ENCODE measurements at places on chromosomes 2 and 18. TPM values are rescaled to one million over a fixed set of nuclear protein-coding genes. Genes with fewer than 3 reads are reported as not detected.

DNA sequence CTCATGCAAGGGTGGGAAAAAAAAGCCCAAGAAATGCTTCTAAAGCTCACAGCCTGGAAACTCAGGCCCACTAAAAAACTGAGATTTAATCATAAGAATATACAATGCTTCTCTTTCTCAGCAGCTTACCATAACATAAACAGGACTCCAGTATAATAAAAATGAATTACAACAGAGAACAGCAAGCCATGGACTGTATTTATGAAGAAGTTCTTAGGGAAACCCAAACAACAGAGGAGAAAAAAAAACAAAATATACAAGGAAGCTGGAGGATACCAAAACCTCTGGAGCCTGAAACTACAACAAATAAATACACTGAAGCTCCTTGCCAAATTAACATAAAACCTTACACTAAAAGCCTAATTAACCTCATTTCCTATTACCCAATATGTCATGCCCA is 187.8 kb downstream of the RDH14 start:
- DNase-seq, result no peak

GRCh38 chr2:233267516-233268245 is 16.2 kb downstream of the ATG16L1 start:
- no peak for DNase-seq

- DNase-seq, result no peak
These were observed 22.6 kb downstream of the BCL2L11 start for GRCh38 chr2:111143107-111143842.

GRCh38 chr2:185859506-185859905 is 120.9 kb downstream of the FSIP2 start:
- no peak for DNase-seq

DNA sequence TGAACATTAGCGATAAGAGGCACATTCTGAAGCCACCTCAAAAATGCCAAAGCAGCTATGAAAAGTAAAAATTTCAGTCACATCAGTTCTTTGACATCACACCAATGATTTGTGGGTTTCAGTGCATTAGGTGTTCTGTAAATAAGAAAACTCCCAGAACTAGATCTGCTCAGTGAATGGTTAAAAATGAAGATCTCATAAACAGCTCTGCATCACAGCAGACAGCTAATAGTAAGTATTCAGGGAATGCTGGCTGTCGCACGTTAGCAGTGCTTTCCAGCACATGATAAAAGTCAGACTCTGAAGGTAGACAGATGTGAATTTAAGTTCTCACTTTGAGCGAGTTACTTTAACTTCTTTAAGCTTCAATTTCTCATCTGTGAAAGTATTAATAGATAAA is 154.9 kb downstream of the SATB2 start:
- DNase-seq, result no peak

GRCh38 chr2:161870401-161870930 is 203.5 kb downstream of the DPP4 start:
- DNase-seq, result no peak

GRCh38 chr2:128474036-128474955 is 155.6 kb upstream of the HS6ST1 start:
- DNase-seq, result no peak

GRCh38 chr2:25387876-25388449 is 46.2 kb upstream of the DNMT3A start:
- DNase-seq, result no peak

GRCh38 chr2:167964650-167965413 is 282.6 kb downstream of the STK39 start:
- DNase-seq, result no peak

DNA sequence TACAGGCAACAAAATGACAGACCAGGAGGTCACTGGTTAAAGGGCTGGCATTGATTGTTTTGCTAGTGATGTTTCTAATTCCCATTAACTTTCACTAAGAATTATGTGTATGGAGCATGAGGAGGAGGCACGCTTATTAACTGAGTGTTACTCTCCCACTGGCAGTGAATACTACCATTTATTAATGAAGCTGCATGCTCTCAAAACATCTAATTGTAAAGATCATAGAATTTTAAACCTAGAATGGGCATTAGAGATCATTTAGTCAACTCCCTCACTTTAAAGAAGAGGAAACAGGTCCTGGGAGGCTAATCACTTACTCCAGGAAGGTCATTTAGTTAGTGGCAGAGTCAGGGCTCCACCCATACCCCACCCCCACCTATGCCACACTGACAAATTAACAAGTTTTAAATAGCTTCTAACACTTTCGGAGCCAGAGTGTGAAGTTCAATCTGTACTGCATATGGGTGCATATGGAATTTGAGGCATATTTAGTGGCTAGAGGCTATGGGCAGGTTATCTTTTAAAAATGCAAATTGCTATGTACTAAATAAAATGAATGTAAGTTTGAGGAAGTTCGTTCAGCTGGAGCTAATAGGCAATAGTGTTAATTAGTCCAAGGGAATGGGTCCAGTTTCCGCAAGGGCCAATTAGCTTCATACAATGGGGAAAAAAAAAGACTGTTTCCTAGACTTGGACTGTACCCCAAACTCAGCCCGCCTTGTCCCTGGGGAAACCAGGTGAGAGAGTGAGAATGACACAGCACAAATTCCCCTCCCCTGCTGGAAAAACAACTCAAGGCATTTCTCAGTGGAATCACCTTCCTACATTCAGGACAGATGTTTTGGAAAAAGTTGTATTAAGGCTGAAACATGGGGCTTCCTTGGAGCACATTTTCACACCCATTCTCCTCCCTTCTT is 178.8 kb downstream of the ICOS start:
- DNase-seq, result no peak

DNA sequence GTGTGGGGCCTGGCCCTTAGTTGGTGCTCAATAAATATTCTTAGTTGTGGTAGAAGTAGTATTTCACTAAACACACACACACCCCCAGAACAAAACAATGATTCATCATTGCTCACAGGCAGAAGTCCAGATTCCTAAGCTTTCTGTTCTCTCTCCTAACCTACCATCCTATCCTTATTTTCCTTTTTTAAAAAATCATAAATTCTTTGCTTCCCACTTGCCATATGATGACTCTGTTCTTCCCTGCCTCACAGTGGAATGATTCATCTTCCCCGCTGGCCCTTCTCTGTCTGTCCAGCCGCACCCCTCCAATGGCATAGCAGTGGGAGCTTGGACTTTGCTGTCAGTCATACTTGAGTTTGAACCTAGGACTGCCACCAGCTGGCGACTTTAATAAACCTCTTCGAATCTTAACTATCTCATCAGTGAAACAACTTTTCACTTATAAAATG is 5.2 kb downstream of the EML6 start:
- DNase-seq, result no peak

DNA sequence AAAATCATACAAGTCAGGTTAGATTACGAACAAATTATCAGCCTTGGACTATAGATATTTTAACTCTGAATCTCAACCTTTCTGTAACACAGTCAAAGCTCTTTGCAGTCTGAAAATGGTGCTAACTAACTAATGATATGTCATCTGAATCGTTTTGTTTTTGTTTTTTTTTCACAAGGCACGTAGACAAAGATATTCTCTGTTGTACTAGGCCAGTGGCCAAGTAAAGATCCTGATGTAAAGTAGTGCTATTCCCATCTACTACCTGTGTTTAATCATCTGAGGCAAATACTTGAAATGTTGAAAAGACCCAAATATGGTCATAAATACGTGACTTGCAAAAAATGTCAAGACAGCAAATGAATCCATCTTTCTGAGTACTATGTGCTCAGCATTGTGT is 65.7 kb downstream of the REL start:
- DNase-seq, result no peak

DNA sequence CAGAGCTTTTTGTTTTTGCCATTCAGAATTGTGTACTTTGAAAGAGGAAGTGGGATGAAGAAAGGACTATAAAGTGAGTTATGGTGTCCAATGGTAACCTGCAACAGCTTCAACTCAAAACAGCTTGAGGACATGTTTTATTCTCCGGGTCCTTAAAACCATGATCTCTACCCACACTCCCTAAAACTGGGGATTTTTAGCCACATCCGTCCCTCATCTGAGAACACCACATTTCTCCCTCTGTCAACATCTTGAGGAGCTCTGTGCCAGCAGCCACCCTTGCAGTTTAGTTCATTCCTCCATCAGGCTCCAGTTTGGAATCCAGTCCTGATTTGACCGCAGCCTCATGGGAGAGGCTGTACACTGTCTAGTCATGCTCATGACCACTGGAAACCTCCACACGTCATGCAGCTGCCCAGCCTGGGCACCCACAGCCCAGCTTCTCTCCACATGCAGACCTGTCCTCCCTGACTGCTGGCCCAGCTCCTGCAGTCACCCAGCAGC is 62.6 kb downstream of the C18orf63 start:
- no peak for DNase-seq

DNA sequence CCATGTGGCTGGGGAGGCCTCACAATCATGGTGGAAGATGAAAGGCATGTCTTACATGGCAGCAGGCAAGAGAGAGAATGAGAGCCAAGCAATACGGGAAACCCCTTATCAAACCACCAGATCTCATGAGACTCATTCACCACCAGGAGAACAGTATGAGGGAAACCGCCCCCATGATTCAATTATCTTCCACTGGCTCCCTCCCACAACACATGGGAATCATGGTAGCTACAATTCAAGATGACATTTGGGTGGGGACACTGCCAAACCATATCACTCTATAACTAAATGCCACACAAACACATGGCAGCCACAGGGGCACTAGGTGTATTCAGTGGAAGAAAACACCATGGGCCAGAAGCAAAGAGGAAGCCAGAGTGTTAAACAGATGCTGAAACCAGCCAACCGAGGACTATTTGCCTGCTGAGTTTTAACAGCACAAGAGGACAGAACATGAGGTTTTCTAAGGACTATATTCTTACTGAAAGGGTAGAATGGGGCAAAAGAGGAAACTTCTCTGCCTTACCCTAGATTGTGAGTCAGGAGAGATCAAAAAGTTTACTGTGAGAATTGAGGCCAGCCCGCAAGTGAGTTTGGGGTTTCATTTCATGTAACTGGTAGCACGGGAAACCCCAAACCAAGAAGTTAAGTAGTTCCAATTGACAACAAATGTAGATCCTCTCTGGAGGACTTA is 49.2 kb downstream of the SIGLEC15 start:
- no peak for DNase-seq

DNA sequence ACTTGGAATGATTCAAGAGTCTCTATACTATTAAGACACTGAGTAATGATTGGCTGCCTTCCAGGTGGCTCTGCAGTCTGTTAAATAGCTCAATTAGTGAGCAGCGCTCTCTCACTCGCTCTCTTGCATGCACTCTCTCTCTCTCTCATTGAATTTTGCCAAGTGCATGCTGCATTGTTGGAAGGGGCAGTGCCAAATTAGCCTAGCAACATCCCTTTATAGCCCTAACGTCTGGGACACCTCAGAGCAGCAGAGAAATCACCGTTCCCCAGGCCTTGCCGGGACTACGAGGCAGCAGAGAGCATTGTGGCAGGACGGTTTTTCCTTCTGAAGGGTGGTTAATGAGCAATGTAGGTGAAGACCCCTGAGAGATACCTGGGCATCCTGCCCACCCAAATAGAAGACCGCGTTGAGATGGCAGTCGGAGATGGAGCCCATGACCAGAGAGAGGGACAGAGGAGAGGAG is 447.6 kb upstream of the POU3F3 start:
- peak; percentile 33 for DNase-seq

DNA sequence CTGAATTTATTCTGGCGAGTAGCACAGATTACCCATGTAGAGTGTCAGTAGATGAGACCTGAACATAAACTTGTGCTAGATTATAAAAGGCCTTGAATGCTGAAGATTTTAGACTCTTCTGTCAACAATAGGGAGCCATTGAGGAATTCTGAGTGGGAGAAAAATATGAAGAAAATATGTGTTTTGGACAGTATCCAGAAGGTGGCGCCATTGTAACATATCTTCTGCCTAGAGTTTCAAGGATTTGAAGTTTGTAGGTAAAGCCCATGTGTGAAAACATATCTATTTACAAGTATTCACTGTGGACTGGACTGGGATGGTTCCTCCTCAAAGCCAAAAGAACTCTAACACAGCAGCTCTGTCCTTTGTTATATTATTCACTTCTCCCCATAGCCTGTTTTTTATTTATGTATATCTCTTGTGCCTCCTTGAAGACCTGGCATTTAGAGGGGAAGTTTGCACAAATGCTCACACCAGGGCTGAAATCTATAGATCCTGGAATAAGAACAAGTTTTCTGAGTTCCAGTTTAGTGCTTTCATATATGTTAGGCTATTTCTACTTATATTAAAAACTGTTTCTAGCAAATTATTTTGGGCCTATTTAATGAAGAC is 124.9 kb downstream of the RDH14 start:
- no peak for DNase-seq

DNA sequence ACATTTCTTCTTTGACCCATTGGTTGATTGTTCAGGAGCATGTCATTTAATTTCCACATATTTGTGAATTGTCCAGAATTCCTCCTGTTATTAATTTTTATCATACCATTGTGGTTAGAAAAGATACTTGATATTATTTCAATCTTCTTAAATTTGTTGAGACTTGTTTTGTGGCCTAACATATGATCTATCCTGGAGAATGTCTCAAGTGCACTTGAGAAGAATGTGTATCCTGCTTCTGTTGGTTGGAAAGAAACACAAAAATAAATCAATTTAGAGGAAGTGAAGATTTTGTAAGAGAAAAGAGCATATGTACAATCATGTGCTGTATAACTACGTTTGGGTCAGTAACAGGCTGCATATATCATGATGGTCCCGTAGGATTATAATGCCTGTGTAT is 118.6 kb upstream of the CDC42EP3 start:
- DNase-seq, result no peak

- DNase-seq, result no peak
These were observed 272.3 kb upstream of the COL3A1 start for GRCh38 chr2:188701836-188702235.

GRCh38 chr2:127683757-127684156 is 8.4 kb upstream of the LIMS2 start:
- DNase-seq, result no peak

DNA sequence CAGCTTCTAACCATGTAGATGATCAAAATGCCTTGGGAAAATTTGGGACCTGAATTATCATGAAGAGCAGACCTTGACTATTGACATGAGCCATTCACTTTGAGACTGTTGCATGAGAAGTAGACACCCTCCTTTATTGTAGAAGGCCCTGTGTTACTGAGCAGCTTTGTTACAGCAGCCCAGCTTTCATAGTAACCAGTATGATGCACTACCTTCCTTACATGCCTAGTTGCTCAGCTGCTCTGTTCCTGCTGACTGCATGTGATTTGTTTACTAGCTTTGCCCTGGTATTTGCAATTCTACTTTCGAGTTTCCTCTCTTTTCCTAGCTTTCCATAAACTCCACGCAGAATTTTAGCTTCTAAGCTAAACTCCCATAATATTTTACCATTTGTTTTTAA is 11.2 kb upstream of the FN1 start:
- DNase-seq, result no peak

Gene CCT4
- total RNA-seq, result 122 TPM

Gene ASTL
- total RNA-seq, result 0.85 TPM

Gene SPATA3
- not detected for total RNA-seq

Gene GBX2
- not detected for total RNA-seq

Gene GAD1
- 0.85 TPM for total RNA-seq

Gene SLC5A7
- total RNA-seq, result 6.3 TPM

Gene ADD2
- total RNA-seq, result 3.5 TPM

Gene MTA3
- total RNA-seq, result 62.3 TPM

Gene DBI
- total RNA-seq, result 65.6 TPM

Gene FOSL2
- 40.9 TPM for total RNA-seq

All from urinary bladder (tissue), 4 donors.